Activated naive CD4-positive, alpha-beta T cell treated with anti-CD3 and anti-CD28 coated beads, Interleukin-2, amount 10 ng/mL, durations not matched to agents 7 days and 5 days (primary cell): ENCODE measurements at places on chromosomes 1 and 21.

DNA sequence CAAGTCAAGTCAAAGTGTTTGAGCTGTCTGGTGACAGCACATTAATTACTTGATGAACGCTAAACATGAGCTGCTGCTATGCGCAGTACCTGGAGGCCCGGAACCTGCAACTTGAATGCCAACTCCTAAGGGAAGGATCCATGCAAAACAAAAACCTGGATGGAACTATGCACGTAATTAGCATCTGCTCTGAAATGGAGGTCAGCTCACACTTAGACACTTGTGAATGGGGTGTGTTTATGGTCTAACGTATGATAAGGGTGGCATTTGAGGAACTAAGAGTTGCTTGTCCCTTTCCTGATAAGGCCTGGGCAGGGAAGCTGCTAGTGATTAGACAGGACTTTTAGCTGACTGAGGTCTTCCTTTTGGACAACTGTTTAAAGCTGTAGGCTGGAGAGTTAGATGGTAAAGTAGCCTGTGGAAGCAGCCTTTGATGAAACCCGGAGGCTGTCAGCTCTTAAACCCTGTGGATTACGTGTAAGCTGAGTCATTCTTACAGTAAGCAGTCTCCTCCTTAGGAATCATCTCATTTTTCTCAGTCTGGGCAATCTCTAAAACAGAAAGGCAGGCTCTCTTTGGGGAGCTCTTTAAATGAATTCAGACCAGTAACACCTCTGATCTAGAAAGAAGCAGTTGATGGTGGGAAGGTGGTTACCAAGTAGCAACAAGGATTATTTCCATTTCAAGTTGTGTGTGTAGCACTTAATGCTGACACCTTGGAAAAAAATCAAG is 6.8 kb downstream of the TENT5C start:
- no peak for DNase-seq

- DNase-seq, result no peak
Measured at GRCh38 chr1:202348005-202348508, 442 bp upstream of the PPP1R12B start.

GRCh38 chr1:2129256-2129943 is 65.2 kb downstream of the FAAP20 start:
- no peak for DNase-seq

- DNase-seq, result no peak
Measured at GRCh38 chr1:98429965-98430443, 231.5 kb upstream of the SNX7 start.

- DNase-seq, result no peak
Measured at GRCh38 chr1:102751111-102751510, 357.2 kb downstream of the COL11A1 start.

DNA sequence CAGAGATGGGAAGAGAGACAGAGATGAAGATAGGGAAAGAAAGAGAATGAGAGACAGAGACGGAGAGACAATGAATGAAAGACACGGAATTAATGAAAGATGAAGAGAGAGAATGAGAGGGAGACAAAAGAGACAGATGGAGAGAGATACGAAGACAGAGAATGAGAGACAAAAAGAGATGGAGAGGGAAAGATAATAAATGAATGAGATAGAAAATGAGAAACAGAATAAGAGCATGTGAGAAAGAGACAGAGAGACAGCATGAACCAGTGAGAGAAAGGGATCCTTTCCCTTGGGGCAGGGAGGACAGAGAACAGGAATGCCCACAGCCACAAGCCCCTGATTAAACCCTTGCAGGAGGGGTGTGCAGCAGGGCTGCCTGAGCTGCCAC is 5.3 kb upstream of the WNT9A start:
- no peak for DNase-seq

GRCh38 chr1:29309621-29310020 is 73.3 kb downstream of the PTPRU start:
- no peak for DNase-seq

DNA sequence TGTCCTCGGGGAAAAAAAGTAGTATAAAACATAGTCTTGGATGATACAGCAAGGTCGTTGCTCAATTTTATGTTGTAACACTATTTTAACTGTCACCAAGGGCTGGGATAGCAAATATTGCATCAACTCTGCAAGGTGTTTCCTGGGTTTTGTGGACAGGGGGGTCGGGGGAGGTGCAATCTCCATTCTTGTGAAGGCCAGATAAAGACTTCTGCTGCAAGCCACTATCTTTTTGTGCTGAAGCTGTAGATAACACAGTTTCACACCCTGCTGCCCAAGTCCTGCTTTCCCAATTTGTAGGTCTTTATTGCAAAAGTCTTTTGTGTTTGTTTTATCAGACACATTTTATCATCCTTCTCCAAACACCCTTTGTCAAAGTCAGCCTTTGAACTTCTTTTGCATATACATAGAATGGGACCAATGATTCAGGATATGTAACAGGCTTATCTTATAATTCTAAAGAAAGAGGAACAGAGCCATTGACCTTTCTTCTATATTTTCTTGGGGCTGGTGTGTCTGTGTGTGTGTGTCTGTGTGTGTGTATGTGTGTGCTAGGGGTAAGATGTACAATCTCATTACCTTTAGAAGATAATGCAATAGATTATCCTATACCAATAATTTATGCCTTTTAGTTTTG is 140.6 kb downstream of the RUNX1 start:
- no peak for DNase-seq

GRCh38 chr1:46983166-46983829 is 40.2 kb upstream of the CYP4X1 start:
- no peak for DNase-seq

- no peak for DNase-seq
Measured at GRCh38 chr1:31978843-31979400, 34.7 kb upstream of the KHDRBS1 start.

DNA sequence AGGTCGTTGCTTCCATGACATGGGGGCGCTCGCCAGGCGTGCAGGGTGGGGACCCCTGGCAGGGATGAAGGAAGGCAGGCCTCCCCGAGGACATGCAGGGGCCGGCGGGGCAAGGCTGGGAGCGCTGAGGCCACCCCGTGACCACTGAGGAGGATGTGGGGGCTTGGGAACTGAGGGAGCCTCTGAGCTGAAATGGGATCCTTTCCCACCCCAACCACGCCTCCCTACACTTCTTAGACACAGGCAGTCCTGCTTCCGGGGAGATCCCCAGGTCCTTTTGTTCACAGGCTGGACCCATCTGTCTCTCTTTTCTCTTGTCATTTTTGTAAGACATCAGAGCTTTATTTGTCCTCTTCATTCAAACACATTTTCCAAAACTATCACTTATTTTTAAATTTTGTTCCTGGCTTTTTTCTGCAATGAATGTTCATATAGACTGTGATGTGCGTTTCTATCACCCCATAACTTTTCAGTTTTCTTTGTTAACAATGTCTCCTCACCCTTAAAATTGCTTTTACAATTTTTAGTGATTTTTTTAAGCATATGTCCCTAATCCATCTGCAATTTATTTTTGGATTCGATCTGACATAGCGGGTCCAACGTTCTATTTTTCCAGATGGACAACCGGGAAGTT is 156.7 kb upstream of the BACE2 start:
- DNase-seq, result no peak

- no peak for DNase-seq
Measured at GRCh38 chr1:165387961-165388360, 31.4 kb upstream of the LMX1A start.

DNA sequence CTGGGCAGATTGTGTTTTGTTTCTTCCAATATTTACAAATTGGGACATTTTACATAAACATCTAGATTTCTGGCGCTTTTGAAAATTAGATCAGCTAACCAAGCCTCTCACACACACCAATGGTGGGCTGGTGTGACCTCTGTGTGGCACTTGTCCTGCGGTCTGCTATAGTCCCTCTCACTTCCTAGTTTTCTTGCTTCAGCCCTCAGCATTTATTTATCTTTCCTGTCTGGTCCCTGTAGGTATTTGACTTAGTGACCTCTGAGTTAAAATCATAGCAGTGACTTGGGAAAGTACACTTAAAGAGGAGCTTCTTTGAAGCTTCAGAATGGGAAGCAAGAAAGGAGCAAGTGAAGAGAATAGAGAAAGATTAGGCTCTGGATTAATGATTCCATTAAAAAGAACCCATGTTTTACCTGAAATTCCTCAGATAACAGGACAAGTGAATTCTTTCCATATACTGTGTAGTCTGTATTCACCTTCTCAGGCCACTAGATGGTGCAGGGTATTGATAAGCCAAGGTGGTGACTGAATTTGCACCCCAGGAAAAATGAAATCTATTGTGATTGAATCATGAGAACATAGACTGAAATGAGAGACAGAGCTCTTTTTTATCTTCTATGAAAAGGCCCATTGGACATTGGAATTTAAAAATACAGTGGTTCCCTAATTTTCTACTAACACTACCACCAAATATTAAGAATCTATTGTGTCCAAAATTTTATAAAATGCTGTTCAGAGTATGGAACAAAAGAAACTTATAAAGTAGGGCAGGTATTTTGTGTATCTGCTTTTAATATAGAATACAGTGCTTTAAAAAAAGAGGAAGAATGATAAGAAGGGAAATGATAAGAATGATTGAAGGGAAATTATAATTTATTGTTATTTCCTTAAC is 7.1 kb upstream of the DIPK1A start:
- DNase-seq, result peak; percentile 37

DNA sequence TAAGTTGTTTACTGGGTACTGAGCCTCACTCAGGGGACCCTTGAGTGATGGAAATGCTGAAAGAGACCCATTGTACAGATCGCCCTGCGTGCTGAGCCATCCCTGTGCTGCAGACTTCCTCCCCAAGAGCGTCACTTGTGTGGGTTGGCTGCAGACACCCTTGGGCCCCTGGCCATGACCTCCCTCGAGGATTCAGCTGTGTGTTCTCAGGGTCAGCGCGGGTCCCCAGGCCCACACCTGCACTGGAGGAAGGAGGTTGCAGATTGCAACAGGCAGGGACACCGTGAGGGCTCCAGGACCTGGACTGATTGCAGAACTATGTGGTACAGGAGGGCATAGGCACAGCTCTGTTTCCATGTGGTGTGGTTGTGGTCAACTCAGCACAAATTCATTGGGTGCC is 4.4 kb downstream of the SNAP47 start:
- no peak for DNase-seq

DNA sequence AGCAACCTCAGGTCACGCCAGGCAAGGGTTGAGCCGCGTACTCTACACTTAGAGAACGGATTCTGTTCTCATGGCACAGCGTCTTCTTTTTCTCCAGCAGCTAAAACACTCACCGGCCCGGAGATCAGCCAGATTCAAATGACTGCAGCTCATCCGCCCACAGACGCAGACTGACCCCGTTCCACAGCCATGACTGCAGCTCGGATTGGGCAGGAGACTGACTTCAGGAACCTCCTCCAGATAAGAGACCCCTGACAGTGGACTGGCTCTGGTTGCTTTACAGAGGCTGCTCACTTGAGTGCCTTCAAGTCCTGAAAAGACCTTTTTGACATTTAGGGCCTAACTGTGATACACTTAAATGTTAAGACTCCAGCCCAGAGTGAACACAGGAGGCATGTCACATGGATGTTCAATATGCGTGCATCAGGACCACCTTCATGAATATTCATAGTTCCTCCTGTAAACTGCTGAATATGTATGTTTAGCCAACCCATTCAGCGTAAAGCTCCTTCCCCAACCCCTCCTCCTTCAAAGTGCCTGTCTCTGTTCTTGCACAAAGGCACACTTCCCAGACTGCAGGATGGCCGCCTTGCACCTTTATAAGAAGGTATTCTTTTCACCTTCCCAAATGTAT is 42.6 kb downstream of the BACE2 start:
- no peak for DNase-seq

DNA sequence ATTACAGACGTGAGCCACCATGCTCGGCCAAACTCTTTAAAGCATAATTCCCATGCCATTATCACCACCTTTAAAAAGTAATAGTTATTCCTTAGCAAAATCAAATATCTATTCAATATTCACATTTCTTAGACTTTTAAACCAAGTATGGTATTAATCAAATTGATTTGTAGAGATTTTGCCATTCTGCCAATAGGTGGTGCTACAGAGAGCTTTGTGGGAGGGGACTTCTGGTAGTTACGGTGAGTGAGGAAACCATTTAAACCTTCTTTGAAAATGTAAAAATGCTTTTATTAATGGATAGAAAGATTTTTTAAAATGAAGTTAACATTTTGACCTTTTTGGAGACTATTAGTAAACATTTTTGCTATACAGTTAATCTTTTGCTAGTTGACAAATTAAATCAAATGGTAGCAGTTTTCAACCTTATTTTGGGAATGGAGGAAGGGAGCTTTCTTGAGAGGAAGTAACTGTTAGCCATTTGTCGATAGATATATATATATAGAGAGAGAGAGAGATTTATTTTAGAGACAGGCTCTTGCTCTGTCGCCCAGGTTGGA is 19.3 kb downstream of the IARS2 start:
- DNase-seq, result peak; percentile 34

DNA sequence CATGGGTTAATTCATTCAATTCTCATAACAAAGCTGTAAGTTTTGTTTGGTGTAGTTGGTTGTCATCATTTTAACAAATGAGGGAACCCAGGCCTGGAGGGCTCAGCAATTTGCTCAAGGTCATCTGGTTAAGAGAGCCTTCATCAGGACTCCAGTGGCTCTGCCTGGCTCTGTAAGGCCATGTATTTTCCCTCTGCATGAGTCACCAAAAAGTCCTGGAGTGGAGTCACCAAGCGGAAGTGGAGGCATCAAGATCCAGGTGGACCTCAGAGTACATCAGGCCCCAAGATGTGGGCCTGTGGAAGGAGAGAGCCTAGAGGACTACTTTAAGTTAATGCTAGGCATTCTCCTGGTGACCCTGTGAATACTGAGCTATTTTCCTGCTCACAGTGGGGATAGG is 30.0 kb upstream of the RBM15 start:
- DNase-seq, result no peak

DNA sequence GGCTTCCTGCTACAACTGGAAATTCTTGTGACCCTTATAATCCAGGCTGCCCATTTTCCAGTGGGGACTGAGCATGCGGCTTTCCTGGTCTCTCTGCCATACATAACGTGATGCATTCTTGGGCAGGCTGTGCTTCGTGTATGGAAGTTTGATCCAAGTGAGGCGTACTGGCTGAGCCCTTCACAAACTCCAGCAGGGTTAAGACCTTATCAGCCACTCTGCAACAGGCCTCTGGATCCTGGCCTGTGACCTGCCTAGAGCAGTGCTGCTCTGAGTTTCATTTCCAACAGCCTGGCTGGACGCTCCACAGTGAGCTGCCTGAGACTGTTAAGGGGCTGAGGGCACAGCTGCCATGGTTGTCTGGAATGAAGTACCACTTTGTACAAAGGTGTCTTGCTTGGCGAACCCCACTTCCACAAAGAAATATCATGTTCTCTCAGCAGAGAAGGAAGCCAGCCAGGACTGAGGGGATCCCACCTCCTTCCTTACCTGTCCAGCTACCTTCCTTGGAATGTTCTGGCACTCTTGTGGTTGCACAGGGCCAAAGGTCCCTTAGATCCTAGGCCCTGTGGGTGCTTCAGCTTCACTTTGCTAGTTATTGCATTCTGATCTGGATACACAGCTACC is 28.5 kb upstream of the XPR1 start:
- no peak for DNase-seq

DNA sequence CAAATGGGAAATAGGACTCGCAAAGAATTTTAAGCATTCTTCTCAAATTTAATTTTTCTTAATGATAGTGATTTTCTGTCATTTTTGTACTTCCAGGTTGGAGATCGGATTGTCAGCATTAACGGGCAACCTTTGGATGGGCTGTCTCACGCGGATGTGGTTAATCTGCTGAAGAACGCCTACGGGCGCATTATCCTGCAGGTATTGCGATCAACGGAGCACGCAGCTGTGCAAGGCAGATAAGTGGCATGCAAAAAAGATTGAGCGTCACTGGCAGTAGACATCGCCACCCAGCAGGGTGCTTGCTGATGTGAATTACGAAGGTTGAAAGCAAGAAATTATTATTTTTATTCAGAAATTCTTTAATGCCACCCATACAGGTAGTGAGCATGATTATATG is 65.9 kb upstream of the L1TD1 start:
- no peak for DNase-seq
